ENCODE measurements at places on chromosomes 4 and X.

GRCh38 chrX:153307276-153308178 lies 14.0 kb downstream of the PNMA6F start:
- no peak for DNase-seq

DNA sequence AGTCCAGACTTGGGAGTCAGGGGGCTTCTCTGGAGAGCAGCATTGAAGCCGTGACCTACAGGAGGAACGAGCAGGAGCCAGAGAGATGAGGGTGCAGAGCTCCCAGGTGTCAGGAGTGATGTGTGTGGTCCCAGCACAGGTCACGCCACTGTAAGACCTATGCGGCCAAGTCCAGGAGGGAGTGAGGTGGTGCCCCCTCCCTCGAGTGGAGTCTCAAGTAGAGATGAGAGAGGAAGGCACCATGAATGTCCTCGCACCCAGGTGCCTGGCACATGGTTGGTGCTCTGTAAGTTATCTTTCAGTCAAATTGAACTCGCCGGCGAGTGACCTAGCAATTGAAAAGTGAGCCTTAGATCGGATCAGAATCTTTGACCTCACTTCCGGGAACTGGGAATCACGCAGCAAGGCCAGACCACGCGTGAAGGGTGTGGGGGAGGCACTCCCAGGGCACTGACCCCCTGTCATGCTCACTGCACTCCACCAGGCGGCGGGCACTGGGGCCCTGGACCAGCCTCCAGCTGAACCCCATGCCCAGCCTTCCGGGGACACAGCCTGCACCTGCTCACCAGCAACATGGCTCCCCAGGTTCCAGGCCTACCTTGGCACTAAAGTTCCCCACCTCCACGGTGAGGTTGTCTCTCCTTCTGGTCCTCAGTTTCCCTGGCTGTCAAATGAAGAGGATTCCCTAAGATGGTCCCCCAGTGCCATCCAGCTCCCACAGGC lies 127.4 kb downstream of the HMX1 start:
- no peak for DNase-seq

- no peak for DNase-seq
Measured at GRCh38 chrX:127124871-127125270, 305.3 kb downstream of the PRR32 start.

DNA sequence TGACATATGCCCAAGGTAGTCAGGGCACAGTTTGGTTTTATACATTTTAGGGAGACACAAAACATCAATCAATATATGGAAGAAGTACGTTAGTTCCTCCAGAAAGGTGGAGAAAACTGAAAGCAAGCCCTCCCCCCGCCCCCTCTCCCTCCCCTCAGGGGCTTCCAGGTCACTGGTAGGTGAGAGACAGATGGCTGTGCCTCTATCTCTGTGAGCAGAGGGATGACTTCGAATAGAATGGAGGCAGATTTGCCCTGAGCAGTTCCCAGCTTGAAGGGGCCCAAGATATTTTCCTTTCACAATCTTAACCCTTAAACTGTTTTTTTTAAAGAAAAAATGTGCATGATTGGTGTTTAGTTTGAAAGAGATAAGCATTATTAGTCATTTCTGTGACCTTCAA lies 114.0 kb downstream of the PCDH10 start:
- DNase-seq, result no peak

- no peak for DNase-seq
Measured at GRCh38 chrX:69139516-69139915, 25.7 kb downstream of the PJA1 start.

- DNase-seq, result no peak
Measured at GRCh38 chrX:133670383-133670782, 255.1 kb upstream of the GPC4 start.

GRCh38 chrX:13177921-13178566 lies 133.6 kb upstream of the FAM9C start:
- no peak for DNase-seq

DNA sequence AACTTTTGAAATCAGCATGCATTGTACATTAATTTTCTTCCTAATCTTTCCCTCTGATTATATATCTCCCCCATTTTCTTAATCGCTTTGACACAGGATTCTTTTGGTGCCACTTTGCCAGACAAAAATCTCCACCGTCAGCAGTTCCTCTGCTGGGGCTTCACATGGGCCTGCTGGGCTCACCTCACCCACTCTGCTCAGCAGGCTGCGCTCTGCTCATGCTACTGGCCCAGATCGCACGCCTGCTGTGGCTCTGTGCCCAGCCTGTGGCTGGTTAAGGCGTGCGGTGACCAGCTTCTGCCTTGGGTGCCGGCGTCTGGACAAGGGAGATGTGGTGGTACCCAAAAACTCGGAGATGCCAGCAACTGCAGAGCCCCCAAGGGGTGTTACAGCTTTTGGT lies 31.1 kb downstream of the UCHL1 start:
- DNase-seq, result no peak

DNA sequence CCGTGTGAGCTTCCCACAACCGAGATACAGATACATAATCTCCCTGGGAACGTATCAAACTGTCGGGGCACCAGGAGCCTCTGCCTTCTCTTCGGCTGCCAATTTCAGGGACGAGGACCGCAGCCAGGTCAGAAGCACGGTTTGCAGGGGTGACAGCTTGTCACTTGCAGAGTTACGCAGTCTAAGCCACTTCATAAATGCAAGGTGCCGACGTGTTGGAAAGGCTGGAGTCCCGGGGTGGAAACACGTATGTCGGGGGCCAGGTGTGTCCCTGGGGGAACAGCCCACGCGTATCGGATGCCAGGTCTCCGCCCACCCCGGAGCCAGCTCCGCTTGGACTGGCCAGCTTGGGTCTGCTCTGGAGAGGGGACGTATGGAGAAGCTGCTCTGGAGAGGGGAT lies 76.3 kb upstream of the SHOX start:
- no peak for DNase-seq

DNA sequence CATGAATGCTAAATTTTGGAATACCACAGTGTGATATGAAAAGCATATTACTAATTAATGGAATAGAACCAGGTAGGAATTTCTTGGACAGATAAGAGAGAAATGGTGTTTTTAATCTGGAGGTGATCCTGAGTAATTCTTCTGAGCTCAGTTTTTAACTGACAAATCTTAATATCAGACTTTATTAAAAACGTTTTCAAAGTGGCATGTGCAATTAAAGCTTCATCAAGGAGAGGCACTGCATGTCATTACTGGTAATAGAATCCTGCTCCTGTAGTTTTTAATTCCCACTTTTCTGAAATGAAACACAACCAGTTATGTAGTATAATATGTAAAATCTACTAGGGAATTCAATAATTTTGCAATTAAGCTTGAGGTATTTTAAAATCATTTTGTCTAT lies 7.0 kb upstream of the PTTG2 start:
- DNase-seq, result no peak

GRCh38 chrX:39000802-39001201 lies 199.5 kb downstream of the MID1IP1 start:
- DNase-seq, result peak; percentile 11

- DNase-seq, result no peak
Measured at GRCh38 chr4:108959491-108959890, 196.6 kb upstream of the ETNPPL start.

- DNase-seq, result no peak
Measured at GRCh38 chrX:132044953-132045352, 21.9 kb downstream of the STK26 start.

DNA sequence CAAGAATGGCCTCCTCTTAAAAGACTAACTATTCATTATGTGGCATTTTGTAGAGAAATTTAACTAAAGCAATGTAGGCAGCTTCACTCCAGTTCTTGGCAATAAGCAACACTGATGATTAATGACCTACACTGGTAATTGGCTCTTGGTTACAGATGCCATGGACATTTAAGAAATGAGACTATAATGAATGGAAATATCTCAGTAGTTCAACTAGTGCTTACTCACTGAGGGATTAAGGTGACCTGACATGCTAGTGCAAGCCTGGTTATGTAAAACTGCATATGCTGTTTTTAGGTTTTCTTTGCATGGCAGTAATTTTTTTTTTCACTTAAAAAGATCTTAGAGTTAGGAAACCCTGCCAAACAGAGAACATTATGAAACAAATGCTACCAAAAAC lies 152.7 kb upstream of the AADAT start:
- no peak for DNase-seq

DNA sequence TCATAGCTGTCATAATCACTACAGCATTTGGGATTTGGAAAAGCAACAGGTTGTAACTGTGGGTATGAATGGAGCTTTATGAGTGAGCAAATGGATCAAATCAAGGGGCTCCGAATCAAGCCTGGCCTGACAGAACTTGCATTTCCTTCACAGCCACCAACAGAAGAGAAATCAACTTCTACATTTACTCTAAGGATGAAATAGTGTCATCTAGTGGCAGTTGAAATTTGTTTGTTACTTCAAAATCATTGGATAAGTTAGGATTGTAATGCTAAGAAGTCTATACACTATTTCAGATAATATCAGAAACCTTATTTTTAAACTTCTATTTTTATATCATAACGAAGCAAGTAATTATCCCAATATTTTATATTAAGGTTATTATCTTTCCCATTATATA lies 10.7 kb upstream of the WDR17 start:
- no peak for DNase-seq

- peak; percentile 8 for DNase-seq
Measured at GRCh38 chr4:183140911-183141320, 41.9 kb downstream of the WWC2 start.

GRCh38 chrX:151870602-151871001 lies 42.1 kb upstream of the MAGEA4 start:
- DNase-seq, result peak; percentile 61

DNA sequence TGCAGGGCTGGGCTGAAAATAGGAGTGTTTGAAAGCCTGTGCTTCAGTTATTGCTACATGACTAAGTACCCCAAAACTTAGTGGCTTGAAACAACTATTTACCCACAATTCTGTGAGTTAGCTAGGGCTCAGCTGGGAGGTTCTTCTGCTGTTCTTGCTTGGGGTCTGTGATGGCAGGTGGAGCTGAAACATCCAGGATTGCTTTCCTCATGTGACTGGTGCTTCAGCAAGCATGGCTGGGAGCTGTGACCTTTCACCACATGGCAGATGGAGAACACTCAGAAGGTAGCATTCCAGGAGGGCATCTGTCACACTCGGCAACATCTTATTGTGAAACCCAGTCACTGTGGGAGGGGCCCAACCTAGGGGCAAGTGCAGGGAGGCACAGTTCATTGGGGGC lies 57.0 kb upstream of the TBC1D14 start:
- DNase-seq, result no peak

DNA sequence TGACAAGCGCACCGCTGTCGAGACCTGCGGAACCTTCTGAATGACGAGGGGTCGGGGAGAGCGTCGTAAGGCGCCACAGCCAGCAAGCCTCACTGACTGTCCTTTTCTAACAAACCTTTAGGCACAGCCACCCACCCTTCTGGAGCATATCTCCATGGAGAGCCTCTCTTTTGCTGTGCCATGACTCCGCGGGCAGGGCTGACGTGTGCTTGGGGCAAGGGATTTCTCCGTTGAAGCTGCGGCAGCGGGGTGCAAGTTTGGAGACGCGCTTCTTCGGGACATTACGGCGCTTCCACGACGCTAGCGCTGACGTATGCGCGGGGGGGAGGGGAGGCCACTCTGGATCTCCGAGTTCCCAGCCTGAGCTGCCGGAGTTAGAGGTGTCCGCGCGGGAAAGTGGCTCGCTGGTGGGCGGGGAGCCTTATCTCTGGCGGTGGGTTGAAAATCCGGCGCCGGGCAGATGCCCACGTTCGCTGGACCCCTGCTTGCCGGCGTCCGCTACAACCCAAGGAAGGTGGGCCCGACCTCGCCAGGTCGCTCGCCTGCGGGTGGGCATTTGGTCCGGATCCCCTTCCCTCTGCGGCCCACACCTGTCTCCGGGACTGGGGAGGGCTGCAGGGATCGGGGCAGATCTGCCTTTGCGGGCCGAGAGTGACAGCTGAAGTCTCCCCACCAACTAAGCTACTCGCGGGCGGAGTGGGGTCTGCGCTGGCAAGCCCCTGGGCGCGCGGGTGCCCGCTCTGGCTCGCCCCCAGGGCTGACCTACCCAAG lies 543 bp upstream of the SLC10A7 start:
- peak; percentile 54 for DNase-seq

DNA sequence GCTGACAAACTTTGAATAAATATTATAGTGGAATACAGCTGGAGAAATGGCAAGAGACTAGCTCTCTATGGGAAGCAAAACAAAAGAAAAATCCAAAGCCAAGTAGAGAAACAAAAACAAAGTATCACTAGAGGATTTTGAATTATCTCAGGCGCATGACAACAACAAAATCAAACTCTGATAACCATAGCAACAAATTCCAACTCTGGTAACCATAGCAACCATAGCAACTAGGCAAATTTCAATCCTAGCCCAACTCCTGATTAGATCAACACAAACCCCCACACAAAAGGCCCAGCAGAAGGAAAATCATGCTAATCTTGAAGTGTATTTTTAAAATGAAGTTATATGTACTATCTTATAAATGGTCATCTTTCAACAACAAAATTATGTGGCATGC lies 98.4 kb upstream of the MAGEE2 start:
- DNase-seq, result no peak

DNA sequence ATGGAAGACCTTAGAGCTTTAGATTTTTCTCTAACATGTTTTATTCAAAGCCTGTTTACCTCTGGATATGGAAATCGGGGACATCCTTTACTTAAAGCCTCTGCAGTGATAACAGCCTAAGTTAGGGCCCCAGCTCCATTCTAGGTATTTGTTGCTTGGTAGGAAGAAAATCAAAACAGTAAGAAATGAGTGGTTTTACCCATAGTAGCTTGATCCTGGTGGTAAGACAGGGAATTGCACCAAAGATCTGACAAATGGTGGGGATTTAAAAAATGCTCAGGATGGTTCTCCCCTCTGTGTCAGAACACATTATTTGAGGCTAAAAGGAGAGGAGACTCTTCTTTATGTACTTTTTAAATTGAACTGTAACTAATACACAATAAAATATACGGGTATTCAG lies 52.4 kb downstream of the AFF2 start:
- DNase-seq, result no peak

DNA sequence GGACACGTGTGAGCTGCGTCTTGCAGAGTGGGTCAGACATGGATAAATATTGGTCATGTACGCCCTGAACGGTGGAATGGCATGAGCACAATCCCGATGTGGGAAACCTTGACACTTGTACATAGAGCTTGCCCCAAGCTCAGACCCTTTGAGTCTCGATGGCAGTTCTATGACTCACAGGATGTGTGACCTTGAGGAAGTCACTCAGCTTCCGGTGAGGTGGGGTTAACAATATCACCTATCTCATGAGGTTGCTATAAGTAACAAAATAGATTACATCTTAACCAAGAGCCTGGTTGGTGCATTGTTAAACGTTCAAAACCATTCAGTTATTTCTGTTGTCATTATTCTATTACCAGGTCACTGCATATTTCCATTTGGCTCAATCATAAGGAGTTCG lies 109.1 kb upstream of the TBL1X start:
- no peak for DNase-seq

DNA sequence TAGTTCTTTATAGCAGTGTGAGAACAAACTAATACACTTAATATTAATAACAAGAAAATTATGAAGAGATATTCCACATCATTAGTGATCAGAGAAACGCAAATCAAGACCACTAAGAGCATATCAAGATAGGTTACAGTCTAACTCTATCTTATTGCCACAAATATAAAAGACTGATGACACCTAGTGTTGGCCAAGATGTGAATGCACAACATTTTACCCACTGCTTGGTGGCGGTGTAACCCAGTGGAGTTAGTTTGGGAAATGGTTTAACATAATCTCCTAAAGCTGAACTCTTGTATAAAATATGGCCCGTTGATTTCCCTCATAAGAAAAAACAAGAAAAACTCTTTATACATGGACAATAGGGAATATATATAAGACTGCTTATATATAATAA lies 92.4 kb downstream of the SLITRK2 start:
- DNase-seq, result no peak
